ENCODE measurements at places on chromosomes 13 and 19. TPM values are rescaled to one million over a fixed set of nuclear protein-coding genes. Genes with fewer than 3 reads are reported as not detected.
A peak's percentile ranks its signal among the peaks of the same experiment; 100 is the strongest.

SMIM44 gene
- not detected for total RNA-seq

- H3K27ac ChIP-seq, result peak overlapping the region; percentile 98
- peaks cover 64% of the 10 kb centered on the region for H3K4me1 ChIP-seq
Measured at GRCh38 chr19:40424637-40425449, 949 bp downstream of the SERTAD1 start.

SCEL gene
- 0.07 TPM for total RNA-seq

GRCh38 chr13:33665626-33666175 is 152.2 kb upstream of the RFC3 start:
- H3K36me3 ChIP-seq, result no peaks in the 10 kb centered on the region
- no peak for DNase-seq
- H3K27ac ChIP-seq, result no peak overlapping the region
- H3K27me3 ChIP-seq, result no peaks in the 10 kb centered on the region
- no peak overlapping the region for H3K4me3 ChIP-seq
